ENCODE measurements at places on chromosomes 7 and 10.

DNA sequence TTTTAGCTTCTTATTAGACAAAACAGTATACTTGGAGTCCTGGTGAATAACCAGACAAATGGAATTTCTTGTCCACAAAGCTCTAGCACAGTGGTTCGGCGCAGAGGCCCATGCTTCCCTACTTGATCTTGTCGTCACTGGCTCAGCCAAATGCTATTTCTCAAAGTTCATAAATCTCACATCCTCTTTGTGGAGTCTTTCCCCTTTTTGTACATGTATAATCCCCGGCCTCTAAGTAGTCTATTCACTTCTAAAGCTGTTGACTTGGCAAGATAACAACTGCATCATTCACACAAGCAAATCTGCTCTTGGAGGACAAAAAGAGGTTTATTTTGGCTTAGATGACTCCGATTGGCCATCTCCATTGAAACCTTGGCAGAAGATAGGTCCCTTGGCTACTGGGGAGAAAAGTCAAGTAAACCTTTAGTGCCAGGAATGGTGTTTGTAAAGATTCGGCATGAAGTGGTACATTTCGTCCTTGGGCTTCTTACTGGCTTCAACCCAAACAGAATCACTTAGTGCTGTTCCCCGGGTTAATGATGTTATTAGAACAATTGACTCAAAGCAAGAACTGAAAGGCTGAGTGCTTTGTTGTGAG, 5.1 kb upstream of the AKR1E2 start:
- no peak for DNase-seq

GRCh38 chr10:120833222-120833928, 17.8 kb upstream of the WDR11 start:
- no peak for DNase-seq

GRCh38 chr10:125392154-125392553, 231.8 kb upstream of the CTBP2 start:
- DNase-seq, result no peak

GRCh38 chr10:47408606-47409005, 24.5 kb upstream of the ZNF488 start:
- no peak for DNase-seq

DNA sequence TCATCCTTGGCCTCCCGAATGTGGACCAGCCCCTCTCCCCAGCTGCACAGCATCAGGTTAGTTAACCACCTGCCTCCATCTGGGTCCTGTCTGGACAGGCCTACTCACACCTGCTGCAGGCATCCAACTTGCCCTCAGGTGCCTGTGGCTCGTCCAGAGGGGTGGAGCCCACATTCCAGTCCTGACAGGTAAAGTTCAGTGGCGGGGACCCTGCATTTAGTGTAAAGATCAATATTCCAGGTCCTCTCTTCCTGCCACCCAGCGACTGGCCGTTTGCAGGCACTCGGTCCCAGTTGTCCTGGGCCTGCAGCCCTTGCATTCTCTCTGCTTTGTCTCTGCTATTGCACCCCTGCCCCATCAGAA, 15.0 kb downstream of the HTRA1 start:
- no peak for DNase-seq

- DNase-seq, result no peak
Measured at GRCh38 chr7:52413051-52413450, 622.4 kb upstream of the POM121L12 start.

DNA sequence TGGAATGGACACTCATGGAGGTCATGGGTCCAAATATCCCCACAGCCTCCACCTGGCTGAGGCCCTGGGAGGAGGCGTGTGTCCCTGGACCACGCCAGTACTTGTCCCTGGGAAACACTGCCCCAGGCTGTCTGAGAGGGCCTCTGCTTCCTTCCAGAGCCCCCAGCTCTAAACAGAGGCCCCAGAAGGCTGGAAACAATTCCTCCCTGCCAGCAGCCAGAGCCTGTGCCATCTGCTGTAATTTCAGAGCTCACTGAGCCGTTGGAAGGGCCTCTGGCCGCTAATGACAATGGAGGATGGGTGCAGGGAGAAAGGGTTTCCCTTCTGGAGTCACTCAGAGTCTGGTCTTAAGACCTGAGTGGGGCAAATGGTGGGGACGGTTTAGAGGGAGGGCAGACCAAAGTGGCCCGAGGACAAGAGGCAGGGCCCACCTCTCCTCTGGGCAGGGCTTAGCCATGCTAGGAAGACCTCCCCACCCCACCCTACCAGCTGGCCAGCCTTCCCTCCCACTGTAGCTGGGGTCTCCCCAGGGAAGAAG, 7.1 kb downstream of the CHAT start:
- DNase-seq, result no peak

- no peak for DNase-seq
Measured at GRCh38 chr10:106931159-106931852, 233.2 kb downstream of the SORCS1 start.

DNA sequence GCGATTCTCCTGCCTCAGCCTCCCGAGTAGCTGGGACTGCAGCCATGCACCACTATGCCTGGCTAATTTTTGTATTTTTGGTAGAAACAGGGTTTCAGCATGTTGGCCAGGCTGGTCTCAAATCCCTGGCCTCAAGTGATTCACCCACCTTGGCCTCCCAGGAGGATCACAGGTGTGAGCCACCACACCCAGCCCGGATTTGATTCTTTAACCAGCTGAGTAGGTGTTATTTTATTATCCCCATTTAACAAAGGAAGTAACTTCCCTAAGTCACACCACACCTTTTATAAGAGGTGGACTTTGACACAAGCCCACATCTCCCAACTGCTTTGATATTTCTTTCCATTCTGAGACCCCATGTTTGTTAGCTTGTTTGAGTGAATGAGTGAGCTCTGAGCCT, 25.0 kb downstream of the SLC25A28 start:
- no peak for DNase-seq

DNA sequence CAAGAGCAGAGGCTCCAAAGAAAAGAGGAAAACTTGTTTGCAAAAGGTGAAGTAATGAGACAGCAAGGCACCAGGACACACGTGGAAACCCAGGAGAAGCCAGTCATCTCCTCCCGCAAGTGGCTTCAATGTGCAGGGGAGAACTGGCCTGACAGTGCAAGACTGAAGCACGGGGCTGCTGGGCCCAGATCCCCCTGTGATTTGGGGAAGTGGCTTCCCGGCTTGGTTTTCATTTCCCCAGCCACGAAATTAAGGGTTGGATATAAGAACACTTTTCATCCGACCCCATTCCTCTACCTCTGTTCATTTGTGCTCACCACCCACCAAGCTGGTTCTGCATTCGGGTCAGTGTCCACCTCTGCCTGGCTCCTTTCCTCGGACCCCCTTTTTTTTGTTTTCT, 306.4 kb downstream of the FGFR2 start:
- DNase-seq, result no peak

DNA sequence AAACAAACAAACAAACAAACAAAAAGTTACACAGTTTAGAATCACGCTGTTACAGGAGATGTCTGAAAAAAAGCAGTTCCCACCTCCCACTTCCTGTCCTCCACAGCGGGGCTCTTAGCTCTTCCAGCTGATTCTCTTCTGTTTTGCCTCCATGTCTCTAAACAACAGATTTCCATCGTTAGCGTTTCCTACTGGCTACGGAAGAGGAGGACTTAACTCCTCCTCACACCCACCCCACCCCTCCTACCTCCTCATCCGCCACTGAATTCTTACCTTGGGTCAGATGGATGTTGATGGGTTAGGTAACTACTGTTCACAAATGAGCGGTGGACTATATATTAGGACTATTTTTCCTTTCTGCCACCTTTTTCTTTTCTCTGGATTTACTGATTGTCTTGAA, 36.8 kb upstream of the NUB1 start:
- DNase-seq, result no peak

DNA sequence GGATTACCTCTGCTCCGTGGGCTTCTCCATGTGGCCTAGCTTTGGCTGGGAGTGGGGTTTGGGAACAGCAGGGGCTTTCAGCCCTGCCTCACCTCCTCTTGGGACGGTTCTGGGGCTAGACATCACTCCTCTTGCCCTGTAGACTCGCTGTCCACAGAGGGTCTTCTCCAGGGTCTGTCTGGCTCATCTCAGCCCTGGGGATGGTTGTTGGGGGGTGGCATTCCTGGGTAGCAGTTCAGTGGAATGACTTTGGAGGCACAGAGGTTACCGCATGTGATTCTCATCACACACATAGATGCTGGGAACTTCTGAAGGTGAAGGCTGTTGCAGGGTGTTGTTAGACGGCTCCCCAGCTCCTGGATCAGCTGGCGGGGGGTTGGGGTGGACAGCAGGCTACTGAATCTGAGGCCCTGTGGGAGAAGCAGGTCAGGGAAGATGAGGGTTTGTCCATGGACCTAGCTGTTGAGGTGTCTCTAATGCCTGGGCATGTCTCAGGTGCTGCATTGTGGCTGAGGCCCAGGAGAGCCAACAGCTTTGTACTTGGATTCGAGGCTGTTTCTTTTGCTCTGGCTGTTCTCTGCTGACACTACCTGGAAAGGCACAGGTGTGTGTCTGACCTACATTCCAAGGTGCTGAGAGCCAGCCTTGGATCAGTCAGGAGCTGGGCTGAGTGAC, 23.8 kb downstream of the RAMP3 start:
- DNase-seq, result no peak

DNA sequence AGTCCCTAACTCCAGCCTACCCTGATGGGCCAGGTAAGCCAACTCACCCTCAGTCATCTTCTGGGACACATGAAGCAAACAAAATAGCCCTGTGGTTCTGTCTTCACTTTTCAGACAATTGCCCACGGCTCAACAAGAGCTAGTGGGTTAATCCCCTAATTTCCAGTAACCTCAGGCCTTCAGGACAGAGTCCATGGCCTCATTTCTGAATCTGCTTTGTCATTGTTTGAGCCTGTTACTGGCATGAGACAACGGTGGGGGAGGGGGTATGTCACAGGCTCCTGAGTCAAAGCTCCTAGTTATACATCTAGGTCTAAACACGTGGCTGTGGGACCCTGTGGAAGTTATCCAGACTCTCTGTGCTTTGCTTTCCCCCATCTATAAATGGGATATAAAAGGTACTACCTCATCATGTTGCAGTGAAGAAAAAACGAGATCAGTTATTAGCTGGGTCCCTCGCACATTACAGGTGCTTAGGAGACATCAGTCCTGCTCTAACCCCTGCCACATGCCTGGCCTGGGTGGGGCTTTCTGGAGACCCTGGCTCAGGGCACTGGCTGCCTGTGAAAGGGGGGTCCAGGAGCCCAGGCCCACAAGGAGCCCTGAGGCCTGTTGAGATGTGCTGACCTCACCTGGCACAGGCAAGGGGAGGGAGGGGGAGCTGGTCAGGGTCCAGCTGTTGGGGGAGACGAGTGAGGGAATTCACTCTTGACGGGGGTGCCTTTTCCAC, 16.5 kb downstream of the MAT1A start:
- no peak for DNase-seq

DNA sequence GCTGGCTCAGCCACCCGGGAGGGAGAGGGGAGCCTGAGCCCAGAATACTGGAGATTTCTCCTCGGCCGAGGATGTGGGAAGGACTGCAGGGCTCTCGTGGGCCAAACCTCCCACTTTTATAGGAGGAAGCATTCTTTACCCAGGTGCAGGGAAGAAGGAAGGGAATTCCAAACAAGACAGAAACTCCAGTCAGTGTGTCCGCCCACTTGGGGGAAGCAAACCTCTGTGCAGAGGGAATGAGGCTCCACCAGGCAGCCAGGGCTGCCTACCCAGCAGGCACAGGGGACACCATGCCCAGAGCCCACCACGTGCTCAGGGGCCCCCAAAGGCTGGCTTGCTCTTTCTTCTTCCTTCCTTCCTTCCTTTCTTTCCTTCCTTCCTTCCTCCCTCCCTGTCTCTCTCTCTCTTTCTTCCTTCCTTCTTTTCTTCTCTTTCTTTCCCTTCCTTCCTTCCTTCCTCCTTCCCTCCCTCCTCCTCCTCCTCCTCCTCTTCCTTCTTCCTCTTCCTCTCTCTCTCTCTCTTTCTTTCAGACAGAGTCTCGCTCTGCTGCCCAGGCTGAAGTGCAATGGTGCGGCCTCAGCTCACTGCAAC, 15.4 kb upstream of the FZD9 start:
- no peak for DNase-seq

- no peak for DNase-seq
Measured at GRCh38 chr10:93061594-93062513, 1.3 kb downstream of the CYP26C1 start.

DNA sequence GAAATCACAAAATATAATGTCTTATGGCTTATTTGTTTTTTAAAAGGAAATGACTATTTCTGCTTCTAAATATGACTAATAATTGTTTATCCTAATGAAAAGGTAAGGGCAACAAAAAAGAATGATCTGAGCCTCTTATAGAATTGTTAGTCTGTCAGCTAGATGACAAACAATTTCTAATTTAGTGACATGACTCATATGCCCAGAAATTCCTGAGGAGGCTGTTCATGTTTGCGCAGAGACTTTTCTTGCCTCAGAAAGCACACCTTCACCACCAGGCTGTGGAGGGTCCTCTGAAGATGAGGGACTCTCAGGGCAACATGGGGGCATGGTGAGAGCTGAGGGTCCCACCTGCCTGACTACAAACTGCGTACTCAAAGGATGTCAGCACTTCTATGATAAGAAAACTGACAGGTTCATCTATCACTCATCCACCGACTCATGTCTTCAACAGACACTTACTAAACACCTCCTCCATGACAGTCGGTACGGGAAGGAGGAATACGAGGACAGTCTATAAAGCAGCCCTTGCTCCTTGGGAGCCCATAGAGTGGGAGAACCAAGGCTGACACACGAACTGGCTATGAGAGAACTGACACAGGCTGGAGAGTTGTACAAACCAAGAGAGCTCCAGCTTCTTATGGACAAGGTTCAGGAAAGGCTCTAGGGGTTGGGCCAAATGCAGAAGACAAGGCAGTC, 102.0 kb downstream of the PKD1L1 start:
- no peak for DNase-seq

- DNase-seq, result no peak
Measured at GRCh38 chr7:7988706-7989105, 20.1 kb downstream of the GLCCI1 start.

- no peak for DNase-seq
Measured at GRCh38 chr10:37975401-37975991, 951 bp downstream of the ZNF25 start.

DNA sequence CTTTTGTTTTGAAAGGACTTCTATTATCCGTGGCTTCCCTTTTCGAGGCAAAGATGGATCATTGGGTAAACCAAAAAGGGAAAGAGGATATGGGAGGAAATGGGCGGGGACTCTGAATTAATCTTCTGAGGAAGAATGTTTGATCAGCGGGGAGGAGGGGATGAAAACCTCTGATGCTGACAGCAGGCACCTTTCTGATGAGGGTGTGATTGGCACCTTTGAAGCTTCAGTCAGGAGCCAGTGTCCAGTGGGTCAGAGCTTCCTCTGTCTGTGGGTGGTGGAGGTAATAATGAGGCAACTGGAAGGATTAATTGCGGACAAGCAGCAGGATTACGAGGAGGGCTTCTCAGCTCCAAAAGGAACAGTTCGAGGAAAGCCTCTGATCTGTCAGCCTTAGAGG, 877.6 kb downstream of the LRMDA start:
- DNase-seq, result no peak

GRCh38 chr7:66558660-66559465, 69.8 kb upstream of the KCTD7 start:
- no peak for DNase-seq
